Gastrocnemius medialis (tissue), 4 donors: ENCODE measurements at places on chromosomes 1 and 21.

- no peak overlapping the region for H3K4me3 ChIP-seq
- H3K27me3 ChIP-seq = no peaks in the 10 kb centered on the region
- H3K36me3 ChIP-seq = no peaks in the 10 kb centered on the region
- no peak for DNase-seq
Measured at GRCh38 chr1:191752342-191752741, 405.9 kb upstream of the RGS18 start.

- H3K27me3 ChIP-seq = no peaks in the 10 kb centered on the region
- DNase-seq = no peak
- no peaks in the 10 kb centered on the region for H3K36me3 ChIP-seq
- no peak overlapping the region for H3K4me3 ChIP-seq
Measured at GRCh38 chr1:147712605-147713004, 42.3 kb upstream of the ACP6 start.

DNA sequence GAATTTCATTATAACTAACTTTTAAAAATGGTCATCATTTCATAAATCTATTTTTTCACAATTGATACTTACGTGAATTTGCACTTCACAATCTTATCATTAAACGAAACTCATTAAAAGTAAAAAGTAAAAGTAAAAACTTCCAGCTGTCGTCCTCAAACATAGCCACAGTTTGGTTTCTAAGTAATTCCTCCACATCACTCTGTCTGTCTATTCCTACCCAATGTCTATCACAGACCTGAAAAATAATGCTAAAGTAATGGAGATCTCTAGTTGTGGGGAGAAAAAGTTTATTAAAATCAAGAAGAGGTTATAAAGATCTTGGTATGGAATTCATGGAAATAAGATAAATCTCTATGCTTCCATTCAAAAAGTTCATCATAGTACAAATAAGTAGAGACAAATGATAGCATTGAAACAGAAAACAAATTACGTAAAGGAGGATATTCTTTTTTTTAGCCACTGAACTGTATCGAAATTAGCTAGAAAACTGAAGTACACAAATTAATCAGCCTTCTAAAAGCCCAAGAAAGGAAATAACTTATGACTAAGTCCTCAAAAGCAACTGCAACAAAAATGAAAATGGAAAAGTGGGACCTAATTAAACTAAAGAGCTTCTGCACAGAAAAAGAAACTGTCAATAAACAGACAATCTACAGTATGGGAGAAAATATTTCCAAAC, 148.6 kb downstream of the TIAM1 start:
- DNase-seq = no peak
- H3K36me3 ChIP-seq = no peaks in the 10 kb centered on the region
- no peak overlapping the region for H3K4me3 ChIP-seq
- H3K27me3 ChIP-seq = no peaks in the 10 kb centered on the region
- H3K27ac ChIP-seq = no peak overlapping the region

- no peaks in the 10 kb centered on the region for H3K27me3 ChIP-seq
- DNase-seq = no peak
- no peak overlapping the region for H3K27ac ChIP-seq
- no peaks in the 10 kb centered on the region for H3K36me3 ChIP-seq
- H3K4me1 ChIP-seq = no peaks in the 10 kb centered on the region
- no peak overlapping the region for H3K4me3 ChIP-seq
Measured at GRCh38 chr1:192615055-192615454, 20.9 kb upstream of the RGS13 start.

- peaks cover 4% of the 10 kb centered on the region for H3K4me1 ChIP-seq
- no peaks in the 10 kb centered on the region for H3K36me3 ChIP-seq
- no peak for DNase-seq
Measured at GRCh38 chr21:37224861-37225839, 42.0 kb downstream of the VPS26C start.

DNA sequence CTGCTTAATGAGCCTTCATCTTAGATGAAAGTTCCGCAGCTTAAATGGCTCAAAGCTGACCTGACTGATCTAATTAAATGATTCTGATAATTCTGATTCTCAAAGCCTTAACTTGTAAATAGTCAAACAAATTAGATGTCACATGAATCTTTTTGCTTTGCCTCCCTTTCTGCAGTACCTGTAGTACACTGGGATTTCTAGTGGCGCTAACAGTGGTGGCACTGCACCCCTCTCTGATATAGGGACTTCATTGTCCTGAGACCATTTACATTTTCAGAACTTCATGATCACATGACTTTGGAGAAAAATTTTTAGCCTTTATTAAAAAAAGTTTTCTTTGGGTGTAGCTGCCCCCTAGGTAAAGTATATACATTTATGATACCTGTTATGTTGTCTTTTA, 546.7 kb upstream of the ADGRL2 start:
- H3K36me3 ChIP-seq = no peaks in the 10 kb centered on the region
- no peak for DNase-seq
- H3K27me3 ChIP-seq = no peaks in the 10 kb centered on the region
- H3K27ac ChIP-seq = no peak overlapping the region
- no peaks in the 10 kb centered on the region for H3K4me1 ChIP-seq

DNA sequence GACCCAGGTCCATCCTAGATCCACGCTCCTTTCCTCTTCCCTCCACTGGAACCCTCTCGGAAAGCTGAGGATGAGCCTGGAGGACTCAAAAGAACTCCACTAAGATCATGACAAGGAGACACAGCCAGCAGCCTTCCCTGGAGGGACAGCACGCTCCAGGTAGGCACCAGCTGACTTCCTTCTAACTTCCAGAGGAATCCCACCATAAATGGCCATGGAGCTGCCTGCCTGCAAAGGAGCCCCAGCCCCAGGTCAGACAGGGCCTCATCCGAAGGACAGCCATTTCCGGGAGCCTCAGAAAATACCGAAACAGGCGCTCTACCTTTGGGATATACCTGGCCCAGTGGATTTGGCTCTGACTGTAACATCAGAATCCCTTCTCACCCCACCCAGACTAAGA, 4.1 kb downstream of the SH3BP5L start:
- H3K27ac ChIP-seq = peak overlapping the region; percentile 65
- DNase-seq = no peak
- H3K4me3 ChIP-seq = no peak overlapping the region
- H3K36me3 ChIP-seq = peaks cover 10% of the 10 kb centered on the region
- H3K4me1 ChIP-seq = peaks cover 56% of the 10 kb centered on the region
- no peaks in the 10 kb centered on the region for H3K27me3 ChIP-seq

GRCh38 chr1:230907472-230908205, 39.3 kb upstream of the C1orf198 start:
- peaks cover 9% of the 10 kb centered on the region for H3K4me1 ChIP-seq
- no peak for DNase-seq
- no peaks in the 10 kb centered on the region for H3K36me3 ChIP-seq

DNA sequence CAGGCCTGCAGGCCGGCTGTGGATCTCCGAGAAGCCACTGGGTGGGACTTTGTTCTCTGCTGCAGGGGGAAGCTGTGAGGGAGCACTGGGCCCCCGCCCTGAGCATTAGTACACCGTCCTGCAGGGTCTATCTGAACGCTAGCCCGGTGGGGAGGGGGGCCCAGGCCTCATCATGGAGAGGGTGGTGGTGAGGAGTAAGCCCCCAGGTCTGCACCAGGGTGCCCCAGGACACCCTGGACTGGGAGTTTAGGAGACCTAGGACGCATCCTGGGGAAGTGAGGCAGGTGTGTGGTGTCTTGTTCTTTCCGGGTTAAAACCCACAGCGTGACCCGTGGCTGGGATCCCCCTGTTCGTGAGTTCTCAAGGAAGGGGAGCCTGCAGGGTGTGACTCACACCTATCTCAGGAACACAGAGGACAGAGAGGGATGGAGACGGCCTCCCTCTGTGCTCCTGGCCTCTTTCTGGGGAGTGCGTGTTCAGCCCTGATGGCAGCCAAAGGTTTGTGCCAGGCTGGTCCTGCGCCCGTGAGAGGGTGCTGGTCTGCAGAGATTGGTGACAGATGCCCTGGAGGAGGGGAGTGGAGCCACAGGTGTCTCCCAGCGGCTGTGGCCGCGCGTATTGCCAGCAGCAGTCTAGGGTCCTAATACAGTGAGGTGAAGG, 44.8 kb downstream of the AGPAT3 start:
- no peaks in the 10 kb centered on the region for H3K36me3 ChIP-seq
- DNase-seq = no peak
- no peak overlapping the region for H3K4me3 ChIP-seq
- H3K4me1 ChIP-seq = peaks cover 46% of the 10 kb centered on the region

DNA sequence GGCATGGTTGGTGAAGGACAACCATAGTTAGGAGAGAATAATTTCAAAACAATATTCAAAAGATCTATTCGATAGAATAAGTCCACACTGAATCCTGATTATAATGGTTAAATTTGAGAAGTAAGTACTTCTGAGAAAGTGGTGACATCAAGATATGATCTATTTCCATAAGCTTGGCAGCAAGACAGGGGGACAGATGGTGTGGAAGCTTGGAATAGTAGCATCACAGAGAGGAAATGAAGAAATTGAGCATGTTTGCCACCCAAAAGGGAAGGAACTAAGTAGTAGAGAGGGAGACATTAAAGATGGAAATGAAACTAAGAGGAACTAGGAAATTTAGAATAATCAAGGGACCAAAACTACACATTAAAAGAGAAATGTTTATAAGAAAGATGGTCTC, 94.5 kb downstream of the OLFM3 start:
- H3K4me1 ChIP-seq = no peaks in the 10 kb centered on the region
- no peak for DNase-seq
- H3K27me3 ChIP-seq = no peaks in the 10 kb centered on the region
- H3K36me3 ChIP-seq = no peaks in the 10 kb centered on the region

GRCh38 chr1:26092422-26092821, 19.2 kb upstream of the PDIK1L start:
- no peak overlapping the region for H3K4me3 ChIP-seq
- H3K27ac ChIP-seq = no peak overlapping the region
- DNase-seq = no peak
- H3K36me3 ChIP-seq = no peaks in the 10 kb centered on the region

DNA sequence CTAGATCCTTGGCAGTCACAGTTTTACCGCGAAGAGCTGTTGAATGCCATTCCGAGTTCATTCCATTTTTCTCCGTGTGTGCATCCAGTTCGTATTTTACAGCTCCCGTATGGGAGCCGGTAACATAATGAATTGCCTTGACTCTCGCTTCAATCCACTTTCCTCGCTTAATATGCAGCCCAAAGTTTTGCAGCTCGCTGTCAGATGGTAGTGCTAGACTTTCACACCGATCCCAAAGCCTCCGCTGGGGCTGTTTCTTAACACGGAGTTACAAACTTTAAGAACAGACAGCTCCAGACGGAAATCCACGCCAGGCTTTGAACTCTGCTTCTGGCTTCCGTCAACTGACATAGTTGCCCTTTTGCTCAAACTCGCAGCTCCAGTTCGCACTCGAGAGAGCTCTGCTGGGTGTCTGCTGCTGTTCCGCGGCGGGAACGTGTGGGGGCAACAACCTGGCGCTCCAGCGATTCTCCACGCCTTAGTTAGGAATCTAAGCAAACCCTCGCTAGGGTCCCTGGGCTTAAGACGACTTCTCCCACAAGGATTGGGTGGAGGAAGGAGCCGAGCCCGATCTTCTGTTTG, 3.5 kb upstream of the ARID1A start:
- peaks cover 26% of the 10 kb centered on the region for H3K4me1 ChIP-seq
- H3K27ac ChIP-seq = peak overlapping the region; percentile 95
- peak; percentile 77 for DNase-seq
- H3K4me3 ChIP-seq = peak overlapping the region; percentile 73
- H3K36me3 ChIP-seq = no peaks in the 10 kb centered on the region
- H3K27me3 ChIP-seq = no peaks in the 10 kb centered on the region

DNA sequence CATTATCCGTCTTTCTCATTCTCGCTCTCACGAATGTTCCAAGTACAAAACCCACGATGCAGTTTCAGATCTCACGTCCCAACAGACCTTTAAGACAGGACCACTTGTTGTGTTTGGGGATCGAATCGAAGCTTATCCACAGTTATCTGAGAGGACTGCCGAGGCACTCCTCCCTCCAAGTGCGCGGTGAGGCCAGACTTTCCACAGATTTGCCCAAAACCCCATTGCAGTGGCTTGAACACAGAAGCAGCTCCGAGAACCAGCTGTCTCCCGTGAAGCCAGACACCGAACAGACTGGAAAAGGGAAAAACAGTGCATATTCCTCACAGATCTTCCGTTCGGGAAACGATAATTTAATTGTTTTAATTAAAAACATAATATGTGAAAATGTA, 46.5 kb upstream of the COL6A2 start:
- H3K4me1 ChIP-seq = peaks cover 4% of the 10 kb centered on the region
- no peak overlapping the region for H3K4me3 ChIP-seq
- H3K27ac ChIP-seq = no peak overlapping the region
- peaks cover 13% of the 10 kb centered on the region for H3K27me3 ChIP-seq
- no peaks in the 10 kb centered on the region for H3K36me3 ChIP-seq
- DNase-seq = no peak

DNA sequence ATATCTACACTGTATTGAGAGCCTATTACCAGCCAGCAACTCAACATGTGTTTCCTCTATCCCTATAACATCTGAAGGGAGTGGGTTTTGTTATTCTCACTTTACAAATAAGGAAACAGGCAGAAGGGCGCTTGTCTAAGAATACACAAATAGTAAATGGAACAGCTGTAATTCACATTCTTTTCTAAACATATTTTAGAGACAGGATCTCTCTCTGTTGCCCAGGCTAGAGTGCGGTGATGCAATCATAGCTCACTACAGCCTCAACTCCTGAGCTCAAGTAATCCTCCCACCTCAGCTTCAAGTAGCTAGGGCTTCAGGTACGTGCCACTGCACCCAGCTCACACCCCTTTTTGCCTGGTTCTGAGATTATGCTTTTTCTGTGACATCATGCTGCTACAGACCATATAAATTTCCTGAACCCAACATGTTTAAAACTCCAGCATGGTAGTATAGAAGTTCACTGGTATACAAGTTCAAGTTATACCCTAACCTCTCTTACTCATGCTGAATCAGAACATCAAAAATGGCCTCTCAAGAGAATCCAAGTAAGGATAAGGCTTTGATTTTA, 8.6 kb upstream of the TACSTD2 start:
- H3K4me3 ChIP-seq = no peak overlapping the region
- no peaks in the 10 kb centered on the region for H3K36me3 ChIP-seq
- no peak overlapping the region for H3K27ac ChIP-seq
- DNase-seq = no peak
- H3K4me1 ChIP-seq = no peaks in the 10 kb centered on the region

DNA sequence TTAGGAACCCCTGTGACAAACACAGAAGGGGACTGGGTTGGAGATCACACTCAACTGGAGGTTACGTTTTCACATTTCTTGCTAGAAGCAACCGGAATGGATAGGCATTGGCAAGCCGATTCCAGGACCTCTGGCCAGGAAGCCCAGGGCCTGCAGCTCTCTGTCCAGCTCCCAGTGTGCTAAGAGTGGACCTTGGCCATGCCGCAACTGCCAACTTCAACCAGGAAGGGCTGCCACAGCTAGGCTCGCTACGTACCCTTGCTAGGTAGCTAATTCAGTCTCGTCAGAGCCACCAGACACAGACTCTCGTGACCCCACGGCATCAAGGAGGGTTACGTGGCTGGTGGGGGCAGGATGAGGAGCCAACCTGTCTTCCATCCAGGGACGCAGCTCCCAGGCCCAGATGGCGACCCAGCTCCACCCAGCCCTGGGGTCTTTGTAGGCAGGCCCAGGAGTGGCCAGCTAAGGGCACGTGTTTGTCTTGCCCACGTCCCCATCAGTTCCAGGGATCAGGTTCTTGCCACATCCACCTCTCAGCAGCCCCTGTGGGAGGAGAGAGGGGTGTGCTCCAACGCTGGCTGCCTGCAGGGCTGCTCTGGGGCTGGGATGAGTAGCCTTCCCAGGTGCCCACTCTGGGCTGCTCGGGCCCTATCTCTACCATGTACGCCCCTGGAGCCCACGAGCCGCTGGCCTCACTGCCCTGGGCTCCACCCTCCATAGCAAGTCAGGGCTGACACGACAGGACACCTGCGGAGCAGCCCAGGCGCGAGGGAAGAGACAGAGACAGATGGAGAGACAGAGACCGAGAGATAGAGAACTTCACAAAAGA, 39.2 kb downstream of the UBE2G2 start:
- DNase-seq = no peak
- no peaks in the 10 kb centered on the region for H3K36me3 ChIP-seq
- no peaks in the 10 kb centered on the region for H3K4me1 ChIP-seq
- H3K4me3 ChIP-seq = no peak overlapping the region
- no peaks in the 10 kb centered on the region for H3K27me3 ChIP-seq
